Stimulated activated CD8-positive, alpha-beta memory T cell treated with anti-CD3 and anti-CD28 coated beads, Interleukin-7, amount 100 ng/mL, for 24 hours (primary cell): ENCODE measurements at places on chromosomes 12 and 14.

GRCh38 chr12:16515666-16516065 lies 90.3 kb downstream of the LMO3 start:
- DNase-seq, result no peak

DNA sequence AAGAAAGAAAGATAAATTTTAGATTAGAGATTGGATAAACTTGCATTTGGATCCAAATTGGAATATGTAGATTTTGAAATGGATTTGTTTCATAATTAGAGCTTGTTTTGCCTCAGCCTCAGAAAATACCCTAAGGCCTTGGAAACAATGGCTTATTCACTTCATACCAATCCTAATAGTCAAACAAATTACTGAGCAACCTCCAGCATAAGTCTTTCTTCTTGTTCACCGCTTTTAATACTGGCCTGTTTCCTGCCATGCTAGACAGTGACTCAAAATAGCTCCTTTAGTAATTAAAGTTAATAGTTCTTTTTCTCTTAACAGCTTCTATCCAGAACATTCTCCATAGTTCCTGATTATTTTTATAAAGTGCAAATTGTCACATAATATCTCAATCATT lies 110.9 kb upstream of the DNM1L start:
- DNase-seq, result no peak

DNA sequence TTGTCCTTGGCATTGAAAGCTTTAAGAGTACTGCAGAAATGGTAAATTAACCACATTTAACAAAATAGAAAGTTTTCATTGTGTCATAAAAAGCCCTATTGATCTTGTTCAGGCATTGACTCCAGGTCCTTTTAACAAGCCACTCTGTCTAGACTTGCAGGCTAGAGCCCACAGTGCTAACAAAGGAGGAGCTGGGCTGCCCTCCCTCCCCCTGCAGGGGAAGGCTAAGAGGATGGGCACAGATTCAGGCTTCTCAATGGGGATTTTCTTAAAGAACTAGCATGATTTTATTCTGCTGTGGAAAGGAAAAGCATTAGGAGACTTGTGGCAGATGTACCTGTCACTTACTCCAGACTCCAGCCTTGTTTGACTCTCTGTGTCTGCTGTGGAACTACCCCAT lies 463.6 kb downstream of the NRXN3 start:
- no peak for DNase-seq

- peak; percentile 32 for DNase-seq
Measured at GRCh38 chr12:4164559-4165558, 108.7 kb upstream of the CCND2 start.

DNA sequence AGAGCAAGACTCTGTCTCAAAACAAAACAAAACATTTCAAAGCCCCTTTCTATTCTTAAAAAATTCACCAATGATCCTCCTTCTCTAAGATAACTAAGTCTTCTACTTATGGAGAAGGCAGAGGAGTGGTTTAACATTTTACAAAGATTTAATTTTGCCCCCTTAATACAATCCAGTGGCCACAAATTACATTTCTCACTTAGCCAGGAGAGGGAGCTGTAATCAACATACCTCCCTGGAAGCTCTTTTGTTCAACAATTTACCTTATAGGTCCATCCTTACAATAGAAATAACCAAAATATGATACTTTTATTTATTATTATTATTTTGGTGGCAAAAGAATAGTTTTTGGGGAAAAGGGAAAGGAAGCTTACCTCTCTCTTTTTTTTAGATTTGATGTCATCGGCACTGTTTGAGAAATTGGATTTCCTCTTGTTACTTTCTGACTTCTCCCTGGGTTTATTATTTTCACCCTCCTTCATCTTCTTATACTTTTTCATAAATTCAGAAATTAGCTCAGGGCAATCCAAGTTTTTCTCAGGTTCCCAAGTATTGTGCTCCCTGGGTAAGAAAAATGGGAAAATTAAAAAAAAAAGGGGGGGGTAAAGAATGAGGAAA lies 28.1 kb downstream of the CBX5 start:
- no peak for DNase-seq

DNA sequence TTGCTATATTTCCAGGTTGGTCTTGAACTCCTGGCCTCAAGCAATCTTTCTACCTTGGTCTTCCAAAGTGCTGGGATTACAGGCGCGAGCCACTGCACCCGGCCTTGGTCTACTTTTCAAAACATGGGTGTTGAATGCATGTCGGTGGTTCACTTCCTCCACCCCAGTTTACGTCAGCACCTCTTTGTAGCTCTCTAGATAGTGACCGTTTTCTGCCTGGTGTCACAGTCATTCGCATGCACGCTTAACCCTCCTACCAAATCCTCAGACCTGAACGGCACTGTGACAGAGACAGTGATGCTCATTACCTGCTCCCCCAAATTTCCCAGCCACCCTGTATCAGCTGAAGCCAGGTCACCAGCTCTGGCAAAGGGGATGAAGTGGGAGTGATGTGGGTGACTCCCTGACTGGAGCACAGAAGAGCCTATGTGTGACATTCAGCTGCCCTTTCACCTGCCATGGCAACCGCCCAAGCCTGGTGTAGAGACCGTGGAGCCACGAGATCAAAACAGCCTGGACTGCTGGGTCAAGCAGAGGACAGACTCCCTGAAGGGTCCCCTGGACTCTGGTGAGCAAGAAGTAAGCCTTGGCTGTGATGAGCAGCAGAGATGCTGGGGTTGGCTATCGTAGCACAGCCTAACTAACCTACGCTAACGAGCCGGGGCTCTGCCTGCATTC lies 66.2 kb upstream of the GPR68 start:
- no peak for DNase-seq

DNA sequence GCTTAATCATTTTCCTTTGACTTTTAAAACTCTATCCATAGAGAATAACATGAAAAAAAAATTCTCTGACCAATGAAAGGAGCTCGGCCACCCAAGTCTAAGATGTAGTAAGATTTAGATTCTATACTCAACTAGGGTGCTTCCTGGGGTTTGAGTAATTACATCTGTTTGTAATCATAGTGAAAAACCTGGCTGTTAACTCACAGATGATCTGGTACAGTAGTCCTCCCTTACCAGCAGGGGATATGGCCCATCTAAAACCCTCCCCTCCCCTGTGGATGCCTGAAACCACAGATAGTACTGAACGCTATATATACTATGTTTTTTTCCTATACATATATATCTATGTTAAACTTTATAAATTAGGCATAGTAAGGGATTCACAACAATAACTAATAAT lies 89.2 kb downstream of the DAAM1 start:
- no peak for DNase-seq

- DNase-seq, result no peak
Measured at GRCh38 chr12:50110127-50110761, 1.8 kb upstream of the COX14 start.

DNA sequence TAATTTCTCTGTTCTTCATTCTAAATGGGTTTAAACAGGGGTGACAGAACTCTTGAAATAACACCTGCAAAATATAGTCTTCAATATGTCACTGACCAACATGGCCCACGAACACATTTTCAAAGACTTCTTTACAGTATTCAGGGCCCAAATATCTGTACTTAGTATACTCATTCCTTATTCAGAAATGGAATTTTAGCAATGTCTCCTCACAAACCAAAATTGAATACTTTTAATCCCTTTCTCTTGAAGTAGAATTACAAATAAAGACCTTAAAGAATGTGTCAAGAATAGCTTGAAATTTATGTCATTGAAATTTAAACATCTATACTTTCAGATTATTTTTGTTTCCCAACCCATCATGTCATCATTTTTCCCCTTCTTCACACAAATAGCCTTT lies 263.1 kb downstream of the LRIG3 start:
- DNase-seq, result no peak

DNA sequence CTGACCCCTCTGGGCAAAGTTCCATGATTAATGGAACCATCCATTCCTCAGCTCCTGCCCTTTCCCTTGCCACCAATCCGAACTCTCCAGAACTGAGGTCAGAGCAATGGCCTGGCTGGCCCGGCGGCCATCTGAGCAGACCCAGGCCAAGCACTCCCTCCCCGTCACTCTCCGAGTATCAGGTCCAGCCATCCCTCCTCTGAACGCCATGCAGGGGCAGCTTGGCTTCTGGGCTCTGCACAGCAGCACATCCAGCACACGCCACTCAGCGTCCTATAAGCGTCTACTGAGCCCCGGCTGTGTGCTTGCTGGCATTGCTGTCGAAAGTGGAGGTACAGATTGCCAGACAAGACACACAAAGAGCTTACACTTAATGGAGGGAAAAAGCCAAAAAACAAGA lies 34.3 kb upstream of the VWF start:
- no peak for DNase-seq

DNA sequence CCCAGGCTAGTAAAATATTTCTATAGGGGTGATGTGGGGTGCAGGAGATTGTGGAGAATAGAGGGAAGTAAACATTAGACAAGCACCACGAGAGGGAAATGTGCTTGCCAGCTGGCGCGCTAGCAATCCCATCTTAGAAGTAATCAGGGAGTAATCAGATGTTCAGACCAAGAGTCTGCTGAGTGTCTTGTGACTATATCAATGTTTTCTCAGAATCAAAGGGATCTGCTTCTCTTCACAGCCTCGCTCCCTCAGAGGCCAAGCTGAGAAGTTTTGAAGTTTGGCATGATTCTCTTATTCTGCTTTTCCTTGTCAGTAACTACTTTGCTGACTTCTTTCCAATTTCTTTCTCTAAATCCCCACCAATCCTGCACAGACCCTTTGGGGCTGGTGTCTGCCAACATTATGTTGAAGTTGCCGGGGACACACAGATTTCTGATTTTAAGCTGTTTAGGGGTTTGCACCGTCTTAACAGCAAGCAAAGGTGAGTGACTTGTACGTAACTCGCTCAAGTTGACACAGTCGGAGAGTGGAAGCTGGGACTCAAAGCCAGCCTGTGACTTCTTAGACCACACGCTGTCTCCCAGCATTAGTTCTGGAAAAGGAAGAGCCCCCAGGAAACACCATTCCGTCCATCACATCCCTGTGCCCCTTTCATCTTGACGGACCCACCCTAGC lies 22.0 kb upstream of the TSPAN9 start:
- DNase-seq, result no peak

GRCh38 chr12:15682826-15683225 lies 106.4 kb downstream of the EPS8 start:
- DNase-seq, result no peak

DNA sequence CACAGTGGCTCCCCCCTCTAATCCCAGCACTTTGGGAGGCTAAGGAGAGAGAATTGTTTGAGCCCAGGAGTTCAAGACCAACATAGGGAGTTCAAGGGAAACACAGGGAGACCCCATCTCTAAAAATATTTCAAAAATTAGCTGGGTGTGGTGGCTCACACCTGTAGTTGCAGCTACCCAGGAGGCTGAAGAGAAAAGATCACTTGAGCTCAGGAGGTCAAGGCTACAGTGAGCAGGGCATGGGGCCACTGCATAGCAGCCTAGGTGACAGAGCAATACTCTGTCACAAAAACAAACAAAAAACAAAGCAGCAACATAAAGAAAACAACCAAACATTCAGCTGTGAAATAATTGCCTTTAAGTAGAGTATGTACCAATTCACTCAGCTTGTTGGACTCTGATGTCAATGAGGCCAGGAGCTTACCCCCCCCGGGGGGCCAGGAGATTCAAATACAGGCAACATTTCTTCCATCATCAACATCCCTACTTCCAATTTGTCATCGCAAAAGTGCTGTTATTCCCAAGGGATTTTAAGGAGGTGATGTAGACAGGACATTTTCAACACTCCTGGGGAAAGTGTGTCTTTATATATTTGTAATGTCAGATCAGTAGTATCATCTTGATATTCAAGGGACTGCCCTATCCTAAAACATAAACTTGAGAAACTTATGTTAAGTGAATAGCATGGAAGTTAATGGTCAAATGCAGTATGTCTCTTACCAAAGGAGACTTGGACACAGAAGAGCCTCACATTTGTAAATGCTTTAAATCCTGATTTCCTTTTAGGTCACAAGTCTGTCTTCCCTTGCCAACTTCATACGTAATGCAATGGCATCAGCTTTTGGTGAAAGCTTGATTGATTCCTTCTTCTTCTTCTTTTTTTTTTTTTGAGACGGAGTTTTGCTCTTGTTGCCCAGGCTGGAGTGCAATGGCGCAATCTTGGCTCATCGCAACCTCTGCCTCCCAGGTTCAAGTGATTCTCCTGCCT lies 40.6 kb upstream of the AEBP2 start:
- DNase-seq, result no peak

GRCh38 chr12:127496255-127496654 lies 770.7 kb upstream of the TMEM132C start:
- DNase-seq, result no peak

- no peak for DNase-seq
Measured at GRCh38 chr12:124423761-124424515, 129.0 kb downstream of the RFLNA start.

GRCh38 chr12:66915306-66915904 lies 236.5 kb upstream of the GRIP1 start:
- no peak for DNase-seq

- no peak for DNase-seq
Measured at GRCh38 chr12:14364583-14365271, 755 bp upstream of the ATF7IP start.

- no peak for DNase-seq
Measured at GRCh38 chr12:102008615-102009126, 53.1 kb downstream of the WASHC3 start.

- DNase-seq, result no peak
Measured at GRCh38 chr12:14260011-14260993, 105.2 kb upstream of the ATF7IP start.

GRCh38 chr14:23160924-23161522 lies 22.4 kb downstream of the SLC7A8 start:
- no peak for DNase-seq

- peak; percentile 12 for DNase-seq
Measured at GRCh38 chr12:110349514-110350151, 53.9 kb downstream of the ANAPC7 start.

DNA sequence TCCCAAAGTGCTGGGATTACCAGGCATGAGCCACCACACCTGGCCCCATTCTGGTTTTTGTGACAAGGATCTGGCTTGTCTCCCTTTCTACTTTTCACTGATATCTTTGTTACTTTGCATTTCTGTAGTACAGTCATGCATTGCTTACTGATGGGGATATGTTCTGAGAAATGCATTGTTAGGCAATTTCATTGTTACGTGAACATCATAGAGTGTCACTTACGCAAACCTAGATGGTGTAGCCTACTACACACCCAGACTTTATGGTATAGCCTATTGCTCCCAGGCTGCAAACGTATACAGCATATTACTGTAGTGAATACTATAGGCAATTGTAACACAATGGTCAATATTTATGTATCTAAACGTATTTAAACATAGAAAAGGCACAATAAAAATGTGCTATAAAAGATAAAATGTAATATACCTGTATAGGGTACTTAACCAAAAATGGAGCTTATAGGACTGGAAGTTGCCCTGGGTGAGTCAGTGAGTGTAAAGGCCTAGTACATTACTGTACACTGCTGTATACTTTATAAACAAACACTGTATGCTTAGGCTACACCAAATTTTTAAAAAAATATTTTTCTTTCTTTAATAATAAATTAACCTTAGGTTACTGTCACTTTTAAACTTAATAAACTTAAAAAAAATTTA lies 16.0 kb downstream of the MRPL42 start:
- DNase-seq, result no peak

- DNase-seq, result no peak
Measured at GRCh38 chr12:94802796-94803195, 152.4 kb upstream of the TMCC3 start.

DNA sequence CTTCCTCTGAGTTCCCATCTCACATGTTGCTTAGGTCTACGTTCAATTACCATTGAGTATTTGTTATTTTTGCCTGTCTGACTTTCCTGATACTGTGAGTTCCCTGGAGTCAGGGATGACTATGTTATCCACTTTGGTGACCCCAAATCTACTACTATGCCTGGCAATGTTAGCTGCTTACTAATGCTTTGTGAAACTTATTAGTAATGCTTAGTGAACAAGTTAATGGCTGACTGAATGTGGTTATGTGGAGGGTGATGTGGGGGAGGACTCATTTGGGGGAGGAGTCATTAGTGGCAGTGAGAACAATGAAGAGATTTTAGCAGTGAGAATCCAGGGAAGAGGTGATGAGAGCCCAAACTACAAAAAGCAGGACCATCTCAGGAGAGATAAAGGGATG lies 121.6 kb downstream of the KTN1 start:
- no peak for DNase-seq
